PC-3 (cell line): ENCODE measurements at places on chromosomes 11 and 22. TPM values are rescaled to one million over a fixed set of nuclear protein-coding genes. Genes with fewer than 3 reads are reported as not detected.

Gene CLMP
- total RNA-seq = 30.4 and 33.0 TPM in 2 replicates

Gene AAMDC
- total RNA-seq = 14.4 and 18.0 TPM in 2 replicates

Gene ST14
- 231 and 289 TPM in 2 replicates for total RNA-seq

Gene ABCC8
- not detected in 2 replicates for total RNA-seq

Gene KRTAP5-10
- not detected in 2 replicates for total RNA-seq

Gene ASCL2
- total RNA-seq = 0.58 and 1.1 TPM in 2 replicates

Gene RPS6KA4
- total RNA-seq = 148 and 189 TPM in 2 replicates

Gene B3GAT1
- total RNA-seq = not detected in 2 replicates

Gene CLCF1
- 48.3 and 63.5 TPM in 2 replicates for total RNA-seq

Gene HTR3B
- not detected in 2 replicates for total RNA-seq

Gene IGF2
- total RNA-seq = 5.0 and 5.1 TPM in 2 replicates

Gene PATE4
- not detected in 2 replicates for total RNA-seq

Gene SMPD1
- 12.1 and 12.9 TPM in 2 replicates for total RNA-seq

Gene NLRP6
- total RNA-seq = not detected in 2 replicates

Gene PHOX2A
- not detected in 2 replicates for total RNA-seq

Gene IL17REL
- total RNA-seq = 0.04 TPM in 1 of 2 replicates, not detected in the other

Gene CABP4
- 0.55 TPM in 1 of 2 replicates, not detected in the other for total RNA-seq

Gene NRIP3
- total RNA-seq = not detected in 2 replicates

Gene MCAM
- total RNA-seq = 124 and 162 TPM in 2 replicates

Gene FREY1
- total RNA-seq = 0.15 and 2.1 TPM in 2 replicates

Gene CARNS1
- total RNA-seq = 0.22 TPM in 1 of 2 replicates, not detected in the other

Gene TMEM126A
- 34.0 and 37.8 TPM in 2 replicates for total RNA-seq
